NCI-H1105 (cell line): ENCODE measurements at places on chromosomes 7 and 10.

- DNase-seq, result no peak
Measured at GRCh38 chr10:35236739-35237138, 99.6 kb upstream of the CCNY start.

DNA sequence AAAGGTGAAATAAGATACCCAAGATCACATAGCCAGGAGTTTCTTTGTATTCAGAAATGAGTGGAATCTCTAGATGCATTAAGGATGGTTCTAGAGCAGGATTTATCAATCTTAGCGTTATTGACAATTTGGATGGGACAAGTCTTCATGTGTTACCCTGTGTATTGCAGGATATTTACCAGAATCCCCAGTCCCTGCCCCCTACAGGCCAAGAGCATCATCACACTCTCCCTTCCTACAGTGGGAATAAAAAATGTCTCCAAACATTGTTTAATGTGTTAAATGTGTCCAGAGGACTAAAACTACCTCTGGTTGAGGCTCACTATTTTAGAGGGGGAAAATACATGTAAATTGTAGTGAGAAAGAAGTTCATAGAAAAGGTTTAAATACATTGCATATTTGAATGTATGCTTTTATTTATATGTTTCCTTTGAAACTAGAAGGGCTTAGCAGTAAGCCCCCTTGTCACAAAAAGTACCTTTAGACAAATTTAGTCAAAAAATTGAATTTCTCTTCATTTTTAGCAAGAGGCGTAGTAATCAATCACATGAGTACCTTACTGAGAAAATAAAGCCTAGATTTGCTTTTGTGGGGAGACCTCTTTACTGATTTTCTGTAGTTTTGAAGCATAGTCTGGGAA lies 141.2 kb downstream of the MLLT10 start:
- no peak for DNase-seq

- DNase-seq, result no peak
Measured at GRCh38 chr10:93991596-93992284, 2.0 kb upstream of the PLCE1 start.

DNA sequence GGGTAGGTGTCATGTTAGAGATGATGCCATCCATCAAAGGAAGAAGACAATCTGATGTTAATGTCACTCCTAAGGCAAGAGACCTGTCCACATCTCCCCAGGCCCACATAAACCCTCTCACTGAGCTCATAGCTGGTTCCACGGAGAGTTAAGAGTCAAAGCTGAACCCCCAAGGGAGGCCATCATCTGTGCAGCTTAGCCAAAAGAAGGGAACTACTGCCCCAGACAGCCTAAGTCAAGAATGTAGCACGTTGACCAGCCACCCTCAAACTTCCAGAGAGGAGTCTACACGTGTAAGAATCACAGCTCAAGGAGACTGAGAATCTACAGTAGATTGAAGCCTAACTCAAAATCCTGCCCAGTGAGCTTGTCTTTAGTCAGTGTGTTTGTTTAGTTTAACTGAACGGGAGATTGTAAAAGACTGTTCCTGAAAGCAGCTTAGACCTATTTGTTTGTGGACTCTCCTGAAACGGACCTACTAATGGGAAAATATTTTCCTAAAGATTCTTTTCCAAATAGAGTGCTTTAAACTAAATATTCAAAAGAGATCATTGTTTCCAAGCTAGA lies 192.7 kb upstream of the NFE2L3 start:
- no peak for DNase-seq

DNA sequence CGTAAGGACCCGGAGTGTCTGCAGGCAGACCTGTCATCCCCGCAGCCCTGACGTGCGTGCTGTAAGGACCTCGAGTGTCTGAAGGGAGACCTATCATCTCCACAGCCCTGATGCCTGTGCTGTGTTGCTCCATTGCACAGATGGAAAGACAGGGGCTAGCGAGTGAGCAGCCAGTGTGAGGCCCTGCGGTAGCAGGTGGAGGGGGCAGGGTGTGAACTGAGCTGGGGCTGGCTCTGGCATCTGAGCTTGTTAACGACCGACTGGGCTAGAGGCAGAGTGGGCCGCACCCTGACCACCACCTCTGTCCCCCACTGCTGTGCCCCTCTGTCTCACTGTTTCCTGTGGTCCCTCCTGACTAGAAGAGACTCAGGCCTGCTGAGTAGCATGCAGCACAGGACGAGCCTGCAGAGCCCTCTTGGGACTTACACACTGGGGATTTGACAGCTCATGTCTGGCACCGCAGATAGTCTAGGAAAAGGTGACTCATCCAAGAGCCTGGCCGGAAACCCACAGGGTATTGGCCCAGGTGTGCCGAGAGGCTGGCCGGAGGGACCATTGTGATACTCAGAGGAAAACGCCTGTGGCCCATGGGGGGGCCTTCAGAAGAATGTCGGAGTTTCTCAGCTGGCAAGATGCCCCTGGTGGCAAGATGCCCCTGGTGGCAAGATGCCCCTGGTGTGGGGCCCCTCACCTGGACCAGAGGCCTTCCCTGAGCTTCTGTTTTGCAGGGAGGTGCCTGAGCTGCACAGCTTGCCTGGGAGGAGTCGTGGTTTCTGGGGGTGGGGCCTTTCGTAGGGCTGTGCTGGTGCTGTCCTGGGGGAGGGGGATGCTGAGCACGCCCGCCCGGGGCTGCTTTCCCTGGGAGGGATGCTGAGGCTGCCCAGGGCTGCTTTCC lies 34.3 kb downstream of the INPP5A start:
- DNase-seq, result no peak

DNA sequence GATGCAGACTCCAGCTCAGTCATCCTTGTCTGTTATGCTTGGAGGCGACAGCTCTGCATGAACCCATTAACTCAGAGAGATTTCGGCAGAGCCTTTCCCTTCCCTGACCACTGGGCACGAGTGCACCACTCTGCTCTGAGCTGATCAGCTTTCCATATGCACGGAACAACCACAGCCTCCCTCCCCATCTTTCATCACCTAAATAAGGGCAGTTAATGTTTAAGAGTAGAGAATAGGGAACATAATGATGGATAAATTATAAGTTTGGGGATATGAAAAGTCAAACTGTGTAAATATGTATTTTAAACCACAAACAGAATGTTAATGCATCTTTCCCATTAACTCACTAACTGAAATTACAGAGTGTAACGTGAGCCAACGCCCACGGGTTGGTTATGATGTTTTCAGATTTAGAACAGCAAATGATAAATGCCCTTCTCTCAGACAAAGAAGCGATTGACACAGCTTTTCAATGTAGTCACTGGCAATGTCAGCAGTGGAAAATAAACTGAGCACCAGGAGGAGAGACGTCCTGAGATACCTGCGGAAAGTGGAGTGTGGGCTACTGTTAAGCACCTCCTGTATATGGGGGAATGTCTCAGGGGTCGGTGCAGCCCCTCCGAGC lies 658.2 kb downstream of the LRMDA start:
- no peak for DNase-seq

DNA sequence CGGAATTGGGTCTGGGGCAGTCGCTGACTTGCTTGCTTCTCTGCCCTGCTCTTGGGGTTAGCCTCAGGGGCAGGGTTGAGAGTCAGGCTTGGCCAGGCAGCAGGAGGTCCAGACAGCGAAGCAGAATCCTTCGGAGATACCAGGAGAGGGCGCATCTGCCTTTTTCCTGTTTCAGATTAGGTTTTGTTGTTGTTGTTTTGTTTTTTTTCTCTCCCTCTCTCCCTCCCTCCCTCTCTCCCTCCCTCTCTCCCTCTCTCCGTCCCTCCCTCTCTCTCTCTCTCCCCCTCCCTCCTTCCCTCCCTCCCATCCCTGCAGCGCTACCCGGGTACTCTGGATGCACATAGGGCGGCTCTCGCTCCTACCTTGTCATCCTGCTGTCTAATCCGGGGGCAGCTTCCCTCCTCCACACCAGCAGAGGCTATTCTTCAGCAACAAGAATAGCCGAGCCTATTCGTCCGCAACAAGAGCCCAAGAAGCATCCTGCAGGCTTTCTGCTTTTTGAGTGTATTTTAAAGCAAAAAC lies 758 bp upstream of the OPTN start:
- DNase-seq, result peak; percentile 8

GRCh38 chr10:121519901-121520493 lies 78.2 kb downstream of the FGFR2 start:
- DNase-seq, result no peak

DNA sequence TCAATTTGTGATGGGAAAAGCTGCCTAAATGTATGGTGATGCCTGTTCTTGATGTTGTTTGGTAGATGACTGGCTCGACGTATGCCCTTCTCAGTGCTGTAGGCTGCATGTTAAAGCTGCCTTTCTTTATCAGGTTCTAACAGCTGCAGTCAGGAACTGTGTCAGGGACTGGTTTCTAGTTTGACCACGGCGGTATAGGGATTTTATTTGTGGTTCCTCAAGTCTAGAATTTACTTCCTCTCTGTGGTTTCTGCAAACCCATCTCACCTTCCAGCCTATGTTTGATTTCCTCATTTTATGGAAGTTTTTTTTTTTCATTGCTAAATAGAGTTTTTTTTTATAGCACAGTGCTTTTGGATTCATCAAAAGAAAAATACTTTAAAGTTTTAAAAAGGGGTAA lies 26.5 kb downstream of the LMTK2 start:
- no peak for DNase-seq

GRCh38 chr10:118342638-118343020 lies 505 bp upstream of the FAM204A start:
- DNase-seq, result no peak

GRCh38 chr7:131341690-131342089 lies 14.0 kb downstream of the MKLN1 start:
- DNase-seq, result no peak

- no peak for DNase-seq
Measured at GRCh38 chr7:128962899-128963298, 25.2 kb downstream of the IRF5 start.

- DNase-seq, result no peak
Measured at GRCh38 chr10:99297033-99297432, 32.1 kb upstream of the CNNM1 start.
